ENCODE measurements at places on chromosomes 1 and 21. TPM values are rescaled to one million over a fixed set of nuclear protein-coding genes. Genes with fewer than 3 reads are reported as not detected.

The NTMT2 gene
- polyA plus RNA-seq = not detected

The NT5C1A gene
- 0.37 TPM for polyA plus RNA-seq

The OBSCN gene
- polyA plus RNA-seq = 31.6 TPM

The GJA9 gene
- polyA plus RNA-seq = 0.10 TPM

The CYP4Z1 gene
- polyA plus RNA-seq = 0.77 TPM

The CREB3L4 gene
- polyA plus RNA-seq = 37.0 TPM

Measured in right renal pelvis (tissue), 4 donors.